Left colon (tissue), 2 donors: ENCODE measurements at places on chromosomes 16 and 17. TPM values are rescaled to one million over a fixed set of nuclear protein-coding genes. Genes with fewer than 3 reads are reported as not detected.

DNA sequence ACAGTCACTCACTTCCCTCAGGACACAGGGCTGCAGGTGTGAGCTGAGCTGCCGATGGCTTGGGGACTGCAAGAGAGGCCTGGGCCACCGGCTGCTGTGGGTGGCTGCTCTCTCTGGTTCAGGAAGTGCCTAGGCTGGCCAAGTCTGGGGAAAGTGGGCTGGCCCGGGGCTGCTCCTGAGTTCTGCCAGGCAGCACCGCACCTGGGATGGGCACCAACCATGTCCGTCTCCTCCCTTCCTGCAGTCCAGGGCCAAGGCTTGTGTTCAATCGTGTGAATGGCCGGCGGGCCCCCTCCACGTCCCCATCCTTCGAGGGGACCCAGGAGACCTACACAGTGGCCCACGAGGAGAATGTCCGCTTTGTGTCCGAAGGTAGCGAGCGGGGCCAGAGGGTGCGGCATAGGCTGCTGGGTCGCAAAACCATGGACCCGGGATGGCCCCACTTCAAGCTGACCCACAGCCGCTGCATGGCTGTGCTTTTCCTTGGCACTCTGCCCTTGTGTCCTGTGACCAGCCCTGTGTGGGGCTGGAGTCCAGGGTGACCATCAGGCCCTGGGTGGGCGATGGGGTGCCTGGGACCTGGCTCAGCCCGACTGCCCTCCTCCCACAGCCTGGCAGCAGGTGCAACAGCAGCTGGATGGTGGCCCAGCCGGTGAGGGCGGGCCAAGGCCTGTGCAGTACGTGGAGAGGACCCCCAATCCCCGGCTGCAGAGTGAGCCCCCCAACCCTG lies 1.8 kb upstream of the WDR90 start:
- peak; percentile 64 for DNase-seq

DNA sequence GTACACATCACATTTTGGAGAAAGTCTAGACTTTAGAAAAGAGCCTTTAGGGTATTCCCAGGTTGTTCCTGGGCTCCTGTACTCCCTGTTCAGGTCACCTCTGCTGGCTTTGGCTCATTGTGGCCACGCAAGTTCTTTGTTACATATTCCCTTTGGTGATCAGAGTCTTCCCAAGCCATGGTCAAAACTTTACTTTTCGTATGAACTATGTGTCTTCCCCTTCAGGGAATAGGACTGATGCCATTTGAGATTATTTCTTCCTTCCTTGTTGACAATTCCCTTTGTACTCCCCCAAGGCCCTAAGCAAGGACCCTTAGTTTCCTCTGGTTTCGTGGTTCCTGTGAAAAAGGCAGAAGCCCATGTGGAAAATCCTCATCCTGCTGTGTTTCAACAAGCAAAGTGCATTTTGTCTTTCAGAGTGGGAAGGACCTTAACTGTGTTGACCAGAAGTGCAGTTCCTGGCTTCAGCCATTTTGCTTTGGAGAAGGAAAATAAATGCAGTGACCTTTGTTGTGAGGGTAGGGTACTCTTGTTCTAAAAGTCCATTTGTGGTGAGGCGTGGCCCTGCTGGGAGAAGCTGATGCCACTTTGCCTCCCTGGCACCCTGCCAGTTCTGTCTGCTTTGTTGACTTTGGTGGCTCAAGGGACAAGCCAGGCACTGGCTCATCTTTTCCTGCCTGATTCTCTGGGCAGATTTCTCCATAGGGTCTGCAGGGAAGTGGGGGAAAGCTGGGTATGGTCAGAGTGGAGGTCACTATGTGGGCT lies 55.1 kb downstream of the ZNRF1 start:
- peak; percentile 95 for DNase-seq

DNA sequence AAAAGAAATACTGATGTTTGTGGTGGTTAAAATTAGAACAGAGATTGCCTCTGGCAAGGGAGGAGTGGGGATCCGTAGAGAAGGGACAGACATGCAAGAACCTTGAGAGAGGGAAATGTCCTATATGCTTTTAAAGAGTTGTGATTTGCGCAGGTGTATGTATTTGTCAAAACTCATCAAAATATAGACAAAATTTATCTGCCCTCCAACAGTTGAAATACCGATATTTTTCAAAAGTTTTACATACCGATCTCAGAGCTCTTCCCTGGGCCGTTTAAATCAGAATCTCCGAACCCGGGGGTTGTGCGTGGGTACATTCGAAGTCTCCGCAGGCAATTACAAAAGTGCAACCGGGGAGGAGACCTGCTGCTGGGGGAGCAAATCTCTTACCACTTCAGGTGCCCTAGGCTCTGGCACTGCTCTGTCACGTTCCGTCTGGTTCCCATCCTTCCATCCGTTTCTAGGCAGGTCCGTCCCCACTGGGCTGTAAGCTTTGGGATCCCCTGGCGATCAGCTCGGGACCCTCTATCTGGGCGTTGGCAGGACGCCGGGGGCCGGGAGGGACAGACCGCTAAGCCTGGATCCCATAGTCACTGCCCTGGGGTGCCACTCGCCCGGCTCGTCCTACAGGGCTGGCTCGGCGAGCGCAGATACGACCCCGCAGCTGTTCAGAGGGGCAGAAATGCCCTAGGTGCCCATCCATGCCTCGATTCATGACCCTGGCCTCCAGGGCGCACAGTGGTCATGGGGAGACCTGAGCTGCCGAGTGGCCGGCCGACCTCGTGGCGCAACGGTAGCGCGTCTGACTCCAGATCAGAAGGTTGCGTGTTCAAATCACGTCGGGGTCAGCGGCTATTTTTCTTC lies 4.2 kb downstream of the BORCS6 start:
- DNase-seq: peak; percentile 72

DNA sequence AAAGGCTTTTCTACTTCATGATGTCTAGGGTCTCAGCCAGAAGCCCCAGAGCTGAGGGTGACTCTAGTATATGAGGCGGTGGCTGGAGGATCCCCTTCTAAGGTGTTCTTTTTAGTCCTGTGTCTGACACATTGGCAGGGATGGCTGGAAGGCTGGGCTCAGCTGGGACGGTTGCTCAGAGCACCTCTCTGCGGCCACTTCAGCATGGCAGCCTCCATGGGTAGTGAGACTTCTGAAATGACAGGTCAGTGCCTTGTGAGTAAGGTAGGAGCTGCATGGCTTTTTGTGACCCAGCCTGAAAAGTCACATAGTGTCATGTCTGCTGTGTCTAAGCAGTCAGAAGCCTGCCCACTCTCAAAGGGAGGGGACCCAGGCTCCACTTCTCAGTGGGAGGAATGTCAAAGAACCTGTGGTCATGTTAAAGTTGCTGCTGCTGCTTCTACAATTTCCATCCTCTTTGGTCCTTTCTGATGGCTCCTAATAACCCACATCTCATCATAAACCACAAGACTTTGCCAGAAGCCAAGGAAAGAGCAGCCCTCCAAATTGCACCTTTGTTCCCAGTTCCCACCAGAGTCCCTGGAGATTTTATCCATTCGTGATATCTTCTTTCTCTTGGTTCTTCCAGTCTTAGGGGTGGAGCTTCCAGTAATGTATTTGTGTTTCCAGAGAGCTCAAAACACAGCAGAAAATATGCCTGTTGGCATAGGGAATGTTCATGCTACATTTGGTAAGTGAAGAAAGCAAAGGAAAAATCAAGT lies 15.4 kb upstream of the KCNG4 start:
- no peak for DNase-seq

DNA sequence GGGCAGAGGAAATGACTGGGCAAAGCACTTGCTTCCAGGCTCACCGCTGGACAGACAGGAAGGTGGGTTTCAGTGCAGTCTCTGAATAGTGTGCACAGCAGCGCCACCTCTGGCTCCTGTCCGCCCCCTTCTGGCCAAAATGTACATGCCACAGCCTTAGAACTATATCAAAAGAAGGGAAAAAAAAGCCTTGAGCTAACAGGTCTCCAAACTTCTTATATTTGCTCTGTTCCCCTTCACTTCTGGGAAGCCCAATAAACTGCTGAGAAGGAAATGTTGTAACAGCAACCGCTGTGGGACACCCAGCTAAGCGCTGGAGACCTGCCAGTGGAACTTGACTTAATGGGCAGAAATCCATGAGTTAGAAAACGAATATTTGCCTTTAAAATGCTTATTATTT lies 17.5 kb downstream of the COG7 start:
- DNase-seq: peak; percentile 79

DNA sequence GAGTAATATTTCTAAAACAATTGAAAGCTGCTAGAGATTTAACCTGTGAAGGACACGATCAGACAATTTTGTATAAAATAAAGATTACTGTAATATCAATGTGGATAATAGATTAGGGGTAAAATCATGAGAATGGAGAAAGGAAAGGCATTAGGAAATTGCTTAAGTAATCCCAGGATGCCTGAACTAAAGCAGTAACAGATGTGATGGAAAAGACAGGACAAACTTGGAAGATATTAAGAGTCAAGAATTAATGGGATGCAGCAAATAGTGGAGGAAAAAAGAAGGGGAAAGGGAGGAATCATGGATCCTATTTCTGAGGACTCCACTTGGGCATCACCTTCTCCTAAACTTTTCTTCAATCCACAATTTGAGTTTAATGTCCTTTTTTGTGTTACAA lies 437.1 kb upstream of the PMFBP1 start:
- DNase-seq: no peak

DNA sequence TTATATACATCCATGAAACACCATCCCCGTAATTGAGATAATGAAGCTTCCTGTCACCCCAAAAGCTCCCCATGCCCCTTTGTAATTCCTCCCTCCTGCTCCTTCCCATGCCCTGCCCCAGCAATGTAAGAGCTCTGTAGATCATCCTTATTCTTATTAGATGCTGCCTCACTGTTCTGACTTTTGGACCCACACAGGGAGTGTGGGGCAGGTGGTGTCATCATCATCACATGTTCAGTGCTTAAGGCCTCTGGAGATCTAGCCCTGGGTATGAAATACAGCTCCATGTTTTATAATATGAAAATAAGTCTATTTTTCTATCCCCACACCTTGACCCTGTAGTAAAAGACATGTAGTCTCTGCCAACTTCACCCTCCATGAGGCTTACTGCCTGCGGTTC lies 1.9 kb downstream of the XAF1 start:
- no peak for DNase-seq

- no peak for DNase-seq
Observed at GRCh38 chr16:54934481-54935265, 4.0 kb downstream of the IRX5 start.

GRCh38 chr17:79438546-79439334 lies 172.1 kb downstream of the RBFOX3 start:
- DNase-seq: no peak

DNA sequence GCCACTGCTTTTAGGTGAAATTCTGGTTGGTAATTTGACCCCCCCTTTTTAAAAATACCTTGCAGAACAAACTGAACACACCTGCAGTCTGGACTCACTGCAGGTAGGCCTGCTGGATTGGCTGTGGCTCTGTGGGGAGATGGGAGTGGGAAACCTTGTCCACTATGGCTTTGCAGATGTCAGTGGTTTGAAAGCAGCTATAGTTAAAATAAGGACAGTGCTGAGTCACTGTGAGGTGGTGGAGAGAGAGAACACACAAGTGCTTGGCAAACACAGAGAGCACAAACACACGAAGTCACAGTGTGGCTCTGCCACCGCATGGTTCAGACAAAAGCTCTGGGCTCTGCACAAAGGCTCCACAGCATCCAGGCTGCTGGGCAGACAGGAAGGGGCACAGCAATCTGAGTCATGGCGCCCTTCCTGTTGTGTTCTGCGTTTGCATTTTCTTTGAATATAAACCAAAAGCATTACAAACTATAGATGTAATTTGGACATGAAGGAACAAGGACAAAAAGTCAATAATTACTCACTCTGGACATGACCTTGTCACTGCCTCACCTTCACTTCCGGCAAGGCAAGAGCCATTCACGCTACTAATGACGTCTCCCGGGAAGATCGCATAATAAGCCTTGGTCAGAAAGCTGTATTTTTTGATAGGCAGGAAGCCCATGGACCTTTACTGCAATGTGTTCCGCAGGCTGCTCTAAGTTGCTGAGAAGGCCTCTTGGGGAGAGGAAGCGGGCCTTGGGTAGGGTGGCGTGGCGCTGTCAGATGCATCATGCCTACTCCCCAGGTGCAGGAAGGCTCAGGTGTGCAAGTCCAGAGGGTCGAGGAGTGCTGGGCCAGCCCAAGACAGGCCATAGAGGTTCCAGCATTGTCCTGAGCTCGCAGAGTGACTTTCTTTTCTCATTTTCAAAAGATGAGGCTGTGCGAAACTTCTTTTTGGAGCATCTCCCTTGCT lies 60.1 kb upstream of the MED9 start:
- DNase-seq: no peak

DNA sequence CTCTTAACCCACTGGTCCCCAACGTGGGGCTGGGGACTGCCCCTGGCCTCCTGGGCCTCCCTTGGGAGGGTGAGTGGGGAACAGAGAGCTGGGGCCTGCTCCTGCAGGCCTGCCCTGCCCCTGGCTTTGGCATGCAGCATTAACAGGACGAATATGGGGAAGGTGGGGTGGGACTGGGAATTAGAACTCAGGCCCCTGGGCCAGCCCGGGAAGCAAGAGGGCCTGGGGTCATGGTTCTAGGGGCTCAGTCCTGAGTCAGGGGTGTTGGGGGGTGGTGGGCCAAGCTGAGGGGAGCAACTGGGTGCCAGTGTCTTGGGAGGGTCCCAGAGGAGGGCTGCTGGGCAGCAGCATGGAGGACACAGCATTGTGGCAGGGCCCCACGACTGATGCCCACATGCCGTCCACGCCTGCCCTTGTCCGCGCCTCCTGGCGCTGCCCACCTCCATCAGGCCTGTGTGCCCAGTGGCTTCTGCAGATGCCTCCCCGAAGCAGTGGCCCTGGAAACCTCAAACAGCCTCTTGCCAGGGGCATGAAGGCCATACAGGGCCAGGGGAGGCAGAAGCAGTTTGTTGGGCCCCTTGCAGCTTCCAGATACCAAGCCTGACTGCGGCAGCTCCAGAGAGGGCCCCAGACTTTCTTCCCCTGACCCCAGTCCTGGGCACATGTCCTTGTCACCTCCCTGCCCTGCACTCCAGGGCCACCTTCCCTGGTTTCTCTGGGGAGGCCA lies 4.8 kb downstream of the MAP2K3 start:
- no peak for DNase-seq

GRCh38 chr16:31130336-31130891 lies 5.1 kb downstream of the PRSS8 start:
- DNase-seq: no peak

DNA sequence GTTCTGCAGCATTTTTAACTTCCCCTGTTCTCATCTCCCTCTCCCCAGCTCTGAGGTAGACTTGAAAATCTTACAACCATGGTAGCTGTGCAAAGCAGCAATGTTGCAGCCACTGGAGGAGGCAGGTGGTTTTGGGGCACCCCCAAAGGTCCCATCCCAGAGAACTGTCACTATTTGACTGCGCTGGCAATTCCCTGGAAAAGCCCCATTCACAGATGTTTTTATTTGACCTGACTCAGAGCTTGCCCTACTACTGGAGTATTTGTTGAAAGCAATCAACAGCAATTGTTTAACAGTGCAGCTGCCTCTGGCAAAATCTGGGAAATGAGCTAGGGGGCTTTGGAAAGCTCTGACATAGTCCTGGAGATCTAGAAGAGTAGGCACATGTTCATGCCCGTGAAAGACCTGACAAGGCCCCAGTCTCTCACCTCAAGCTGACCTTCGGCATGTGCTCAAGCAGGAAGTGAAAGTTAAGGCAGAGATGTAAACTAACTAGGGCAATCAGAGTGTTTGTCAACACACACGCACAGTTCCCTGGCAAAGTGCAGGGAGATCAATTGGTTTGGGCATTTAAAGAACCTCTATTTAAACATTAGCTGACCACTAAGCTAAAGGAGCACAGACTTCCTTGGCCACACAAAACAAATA lies 19.7 kb upstream of the PIK3R5 start:
- no peak for DNase-seq

SKAP1 gene
- 2.5 TPM for total RNA-seq

MILR1 gene
- total RNA-seq: 0.82 TPM
